Stimulated activated CD8-positive, alpha-beta memory T cell treated with anti-CD3 and anti-CD28 coated beads, Interleukin-2, amount 100 ng/mL, for 1 hour (primary cell): ENCODE measurements at places on chromosomes 7 and 10.

DNA sequence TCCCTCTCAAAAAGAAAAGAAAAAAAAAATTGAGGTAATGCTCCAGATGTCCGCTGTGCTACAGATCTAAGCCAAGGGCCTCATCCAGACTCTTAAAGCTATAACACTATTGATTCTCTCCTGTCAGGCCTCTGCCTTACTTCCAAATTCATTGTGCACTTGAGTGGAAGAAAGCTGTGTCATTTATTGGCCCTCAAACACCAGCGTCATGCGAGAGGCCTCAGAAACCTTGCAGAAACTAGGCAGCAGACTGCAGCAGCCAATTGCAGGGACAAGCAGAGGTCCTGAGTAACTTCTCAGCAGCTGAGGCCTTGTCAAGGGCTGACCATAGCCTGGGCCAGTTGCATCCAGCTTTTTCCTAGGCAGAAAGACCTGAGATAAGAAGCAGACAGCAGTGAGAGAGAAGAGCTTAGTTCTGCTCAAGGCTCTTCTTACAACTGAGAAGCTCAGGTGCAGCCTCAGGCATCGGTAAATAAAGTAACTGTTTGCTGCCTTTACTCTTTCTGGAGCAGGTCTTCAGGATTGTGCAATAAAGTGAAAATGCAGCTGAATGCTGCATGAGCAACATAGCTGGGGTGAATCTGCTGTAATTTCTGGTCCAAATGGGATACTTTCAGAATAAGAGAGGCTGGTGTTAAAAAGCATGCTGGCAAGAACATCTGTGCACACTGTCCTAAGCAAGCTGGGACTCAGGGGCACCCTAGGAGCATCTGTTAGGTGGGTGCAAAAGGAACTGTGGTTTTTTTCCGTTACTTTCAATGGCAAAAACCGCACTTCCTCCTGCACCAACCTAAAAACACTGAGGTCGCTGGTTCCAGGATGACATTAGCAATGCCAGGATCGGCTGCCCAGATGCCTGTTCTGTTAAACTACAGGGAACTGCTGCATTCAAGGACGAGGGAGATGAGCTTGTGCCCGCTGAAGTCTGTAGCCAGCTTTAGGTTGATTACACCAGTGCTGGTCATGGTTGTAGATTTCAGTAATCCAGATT lies 181.8 kb upstream of the PFKP start:
- DNase-seq, result no peak

DNA sequence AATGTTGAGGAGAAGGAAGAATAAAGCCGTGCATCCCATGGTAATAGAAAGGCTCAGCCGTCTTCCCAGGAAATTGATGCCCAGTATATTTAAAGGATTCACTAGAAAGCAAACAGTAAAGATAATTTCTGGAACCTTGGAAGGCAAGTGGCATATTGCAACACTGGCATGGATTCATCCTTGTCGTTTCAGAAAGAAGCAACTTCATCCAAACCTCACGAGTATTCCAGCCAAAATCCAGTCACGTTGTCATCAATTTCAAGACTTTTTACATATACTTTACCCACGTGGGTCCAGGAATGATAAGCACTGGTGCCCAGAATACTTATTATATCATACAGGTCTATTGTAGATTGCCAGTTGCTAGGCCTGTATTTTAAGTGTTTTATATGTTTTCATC lies 73.8 kb downstream of the SVOPL start:
- no peak for DNase-seq

- no peak for DNase-seq
These were observed 2.2 kb downstream of the MRC1 start for GRCh38 chr10:17811146-17811865.

GRCh38 chr10:78802431-78802830 lies 266.3 kb upstream of the ZMIZ1 start:
- DNase-seq, result no peak

- DNase-seq, result no peak
These were observed 220.2 kb downstream of the ARHGAP12 start for GRCh38 chr10:31708474-31708873.

DNA sequence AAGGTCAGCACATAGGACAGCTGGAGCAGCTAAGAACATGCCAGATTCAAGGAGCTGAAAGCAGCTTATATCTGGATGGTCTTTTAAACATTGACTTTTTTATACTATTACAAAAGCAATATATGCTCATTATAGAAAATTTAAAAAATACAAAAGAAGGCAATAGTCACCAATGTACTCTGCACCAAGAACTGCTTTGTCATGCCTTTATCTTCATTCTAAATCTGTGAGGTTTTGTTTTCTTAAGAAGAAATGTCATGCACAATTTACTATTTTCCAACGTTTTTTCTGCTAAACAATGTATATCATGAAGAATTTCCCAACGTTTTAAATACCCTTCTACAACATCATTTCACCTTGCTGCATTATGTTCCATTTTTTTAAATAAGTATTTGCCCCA lies 2.8 kb downstream of the LIPM start:
- DNase-seq, result no peak

- DNase-seq, result no peak
These were observed 221.5 kb upstream of the GHITM start for GRCh38 chr10:83917537-83918506.

GRCh38 chr7:121041516-121042148 lies 53.1 kb downstream of the CPED1 start:
- no peak for DNase-seq

GRCh38 chr10:88731296-88731695 lies 25.2 kb downstream of the LIPK start:
- no peak for DNase-seq

- no peak for DNase-seq
These were observed 30.0 kb downstream of the ELFN1 start for GRCh38 chr7:1700086-1700485.

GRCh38 chr10:70619271-70620019 lies 16.9 kb upstream of the PRF1 start:
- no peak for DNase-seq

- DNase-seq, result no peak
These were observed 263.0 kb upstream of the BMPER start for GRCh38 chr7:33642312-33642711.

DNA sequence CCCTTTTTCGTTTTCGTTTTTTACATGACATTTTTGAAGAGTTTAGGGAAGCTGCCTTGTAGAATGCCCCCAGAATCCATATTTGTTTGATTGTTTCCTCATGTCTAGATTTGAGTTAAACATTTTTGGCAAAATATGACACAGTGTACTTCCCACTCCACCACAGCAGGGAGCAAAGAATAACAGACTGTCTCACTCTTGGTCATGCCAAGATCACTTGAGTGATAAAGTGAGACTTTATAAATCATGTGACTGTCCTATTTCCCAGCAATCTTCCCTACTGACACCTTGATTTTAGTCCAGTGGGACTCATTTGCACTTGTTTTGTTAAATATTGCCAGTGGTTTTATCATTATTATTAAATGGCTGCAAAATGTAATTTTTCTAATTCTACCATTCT lies 44.4 kb upstream of the USP6NL start:
- no peak for DNase-seq

GRCh38 chr7:23347033-23347681 lies 48.0 kb downstream of the MALSU1 start:
- DNase-seq, result no peak

DNA sequence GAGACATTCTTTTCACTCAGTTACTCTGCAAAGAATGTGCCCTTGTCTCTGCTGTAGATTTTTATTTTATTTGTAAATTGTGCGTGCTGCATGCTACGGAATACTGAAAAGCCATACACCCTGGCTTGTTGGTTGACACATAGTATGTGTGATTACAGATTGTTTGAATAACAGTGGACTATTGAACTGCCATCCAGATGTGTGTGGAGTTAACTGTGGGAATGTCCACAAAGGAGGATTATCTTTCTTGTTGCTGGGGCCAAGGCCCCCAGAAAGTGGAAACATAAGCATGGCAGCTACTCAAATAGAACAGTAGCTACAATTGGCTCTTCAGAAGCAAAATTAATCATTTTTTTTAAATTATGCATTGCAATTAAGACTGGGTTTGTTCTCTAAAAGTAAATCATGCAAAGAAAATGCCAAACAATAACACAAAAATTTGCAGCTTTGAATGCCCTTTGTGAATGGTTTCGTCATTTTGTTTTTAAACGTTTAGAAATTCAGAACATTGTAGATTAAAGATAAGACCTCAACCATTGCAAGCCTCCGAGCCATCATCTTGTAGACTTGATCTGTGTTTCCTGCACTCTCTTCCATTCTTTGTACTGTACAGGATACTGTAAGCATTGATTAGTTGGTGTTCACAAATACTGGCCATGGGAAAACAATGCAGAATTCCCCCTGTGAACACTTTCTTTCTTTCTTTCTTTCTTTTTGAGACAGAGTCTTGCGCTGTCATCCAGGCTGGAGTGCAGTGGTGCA lies 210.3 kb upstream of the TCF7L2 start:
- no peak for DNase-seq
